ENCODE measurements at places on chromosomes 4 and X.

DNA sequence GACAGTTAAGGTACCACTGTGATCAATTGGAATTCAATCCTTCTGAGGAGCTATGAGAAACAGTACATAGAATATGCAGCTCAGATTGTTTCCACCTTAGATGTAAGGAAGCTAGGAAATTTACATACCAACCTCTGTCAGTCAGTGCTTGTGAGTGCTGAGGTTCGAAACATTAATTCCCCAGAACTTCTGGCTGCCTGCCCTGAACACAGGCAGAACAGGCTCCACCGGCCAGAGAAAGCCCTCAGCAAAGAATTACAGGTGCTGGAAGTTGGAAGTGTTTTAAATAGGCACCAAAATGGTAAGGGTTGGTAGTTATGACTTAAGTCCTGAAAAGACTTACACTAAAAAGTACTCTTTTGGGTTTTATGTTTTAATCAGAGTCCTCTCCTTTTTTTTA, 651.8 kb downstream of the C4orf33 start:
- no peaks in the 10 kb centered on the region for H3K27me3 ChIP-seq
- no peaks in the 10 kb centered on the region for H3K36me3 ChIP-seq
- no peak overlapping the region for H3K27ac ChIP-seq
- no peak for DNase-seq

GRCh38 chr4:58843455-58843854, 1733.3 kb upstream of the IGFBP7 start:
- no peaks in the 10 kb centered on the region for H3K4me1 ChIP-seq
- no peak for DNase-seq
- no peak overlapping the region for H3K27ac ChIP-seq
- H3K4me3 ChIP-seq, result no peak overlapping the region
- no peaks in the 10 kb centered on the region for H3K36me3 ChIP-seq

GRCh38 chrX:134990801-134991481, at the start of gene SMIM10:
TSS of gene SMIM10 (plus strand) at chrX:134990991. CDS start at chrX:134991096, 105 bp downstream.
- H3K36me3 ChIP-seq, result no peaks in the 10 kb centered on the region
- H3K27me3 ChIP-seq, result no peaks in the 10 kb centered on the region
- H3K4me3 ChIP-seq, result no peak within 1 kb of the TSS
- no peak within 1 kb of the TSS for H3K27ac ChIP-seq
- no peaks in the 10 kb centered on the region for H3K4me1 ChIP-seq

DNA sequence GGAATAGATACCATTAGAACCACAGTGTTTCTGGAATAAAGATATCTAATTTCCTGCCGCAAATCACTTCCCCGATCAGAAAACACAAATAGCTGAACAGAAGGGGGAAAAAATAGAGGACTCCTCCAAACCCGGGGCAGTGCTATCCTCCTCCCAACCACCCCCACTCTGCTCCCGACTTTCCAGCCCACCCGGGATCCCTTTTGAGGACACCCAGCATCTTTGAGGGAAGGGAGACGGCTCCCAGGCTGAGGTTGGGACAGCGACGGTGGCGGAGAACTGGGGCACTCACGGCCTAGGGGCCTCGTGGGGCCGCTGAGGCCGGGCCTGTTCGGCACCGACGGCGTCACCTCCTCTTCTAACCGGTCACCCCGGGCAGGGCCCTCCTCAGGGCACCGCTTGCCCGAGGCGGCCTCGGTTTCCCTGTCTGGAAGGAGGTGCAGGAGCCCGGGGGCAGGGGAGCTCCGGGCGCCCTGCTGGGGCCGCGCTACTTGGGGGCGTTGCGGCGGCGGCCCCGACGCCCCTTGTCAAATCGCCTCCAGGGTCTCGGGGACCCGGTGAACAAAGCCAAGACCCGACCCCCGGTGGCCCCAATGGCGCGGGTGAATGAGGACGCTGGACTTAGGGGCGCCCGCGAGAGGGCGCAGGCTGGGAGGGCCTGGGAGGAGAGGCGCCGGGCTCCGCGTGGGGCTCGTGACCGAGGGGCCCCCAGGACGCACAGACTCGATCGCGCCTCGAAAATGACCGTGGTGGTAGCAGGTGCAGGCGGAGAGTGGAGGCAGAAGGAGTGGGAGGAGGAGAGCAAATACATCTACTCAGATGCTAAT, 6.9 kb upstream of the ARX start:
- H3K4me1 ChIP-seq, result peaks cover 9% of the 10 kb centered on the region
- no peak for DNase-seq
- peak overlapping the region; percentile 23 for H3K4me3 ChIP-seq

- no peaks in the 10 kb centered on the region for H3K36me3 ChIP-seq
- DNase-seq, result no peak
- H3K4me3 ChIP-seq, result no peak overlapping the region
- H3K4me1 ChIP-seq, result no peaks in the 10 kb centered on the region
- no peak overlapping the region for H3K27ac ChIP-seq
- H3K27me3 ChIP-seq, result no peaks in the 10 kb centered on the region
Observed at GRCh38 chr4:94038195-94038594, 169.5 kb upstream of the SMARCAD1 start.

GRCh38 chrX:129115104-129115503, 408.2 kb downstream of the SMARCA1 start:
- H3K27me3 ChIP-seq, result no peaks in the 10 kb centered on the region
- no peak overlapping the region for H3K27ac ChIP-seq
- H3K4me1 ChIP-seq, result no peaks in the 10 kb centered on the region
- no peak for DNase-seq
- no peak overlapping the region for H3K4me3 ChIP-seq

DNA sequence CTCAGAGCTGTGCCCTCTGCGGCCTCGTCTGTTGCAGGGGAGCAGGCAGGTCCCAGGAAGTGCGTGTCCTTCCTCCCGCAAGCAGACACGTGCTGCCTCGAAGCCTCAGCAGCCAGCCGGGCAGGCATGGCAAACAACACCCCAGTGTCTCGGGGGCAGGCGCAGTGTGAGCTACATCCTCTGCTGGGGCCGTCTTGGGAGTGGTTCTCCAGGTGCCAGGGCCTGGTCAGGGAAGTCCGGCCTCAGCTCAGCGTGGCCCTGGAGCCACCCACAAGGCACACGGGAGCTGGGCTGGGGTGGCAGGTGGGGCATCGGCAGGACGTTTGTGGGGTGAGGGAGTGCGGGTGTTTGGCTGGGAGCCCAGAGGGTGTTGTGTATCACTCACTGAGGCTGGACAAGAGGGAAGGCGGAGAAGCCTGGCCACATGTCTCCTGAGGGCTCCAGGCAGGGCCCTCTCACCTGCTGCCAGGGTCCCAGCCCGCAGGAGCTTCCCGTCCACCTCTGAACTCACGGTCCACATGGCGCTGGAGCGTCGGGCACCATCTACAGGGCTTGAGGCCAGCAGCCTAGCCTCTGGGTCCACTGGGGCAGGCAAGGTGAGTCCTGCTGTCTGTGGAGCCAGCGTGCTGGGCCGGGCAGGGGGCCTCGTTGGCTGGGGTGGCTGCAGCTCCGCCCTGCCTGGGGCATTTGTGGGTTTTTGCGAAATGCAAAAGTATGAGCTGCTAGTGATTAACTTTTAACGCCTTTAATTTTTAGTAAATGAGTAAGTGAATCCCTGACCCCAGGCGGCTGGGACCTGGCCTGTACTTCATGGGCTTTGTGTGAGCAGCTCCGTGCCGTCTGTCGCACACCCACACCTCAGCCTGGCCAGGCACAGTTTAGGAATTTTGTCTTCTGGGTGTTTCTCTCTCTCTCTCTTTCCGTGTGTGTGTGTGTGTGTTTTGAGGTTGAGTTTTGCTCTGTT, 17.3 kb upstream of the UVSSA start:
- DNase-seq, result no peak
- H3K36me3 ChIP-seq, result peaks cover 35% of the 10 kb centered on the region
- H3K4me1 ChIP-seq, result no peaks in the 10 kb centered on the region
- no peaks in the 10 kb centered on the region for H3K27me3 ChIP-seq
- no peak overlapping the region for H3K4me3 ChIP-seq
- H3K27ac ChIP-seq, result no peak overlapping the region

- H3K27me3 ChIP-seq, result no peaks in the 10 kb centered on the region
- no peak overlapping the region for H3K27ac ChIP-seq
- no peaks in the 10 kb centered on the region for H3K4me1 ChIP-seq
- DNase-seq, result no peak
- no peaks in the 10 kb centered on the region for H3K36me3 ChIP-seq
Observed at GRCh38 chr4:132662456-132662855, 486.6 kb upstream of the PCDH10 start.

DNA sequence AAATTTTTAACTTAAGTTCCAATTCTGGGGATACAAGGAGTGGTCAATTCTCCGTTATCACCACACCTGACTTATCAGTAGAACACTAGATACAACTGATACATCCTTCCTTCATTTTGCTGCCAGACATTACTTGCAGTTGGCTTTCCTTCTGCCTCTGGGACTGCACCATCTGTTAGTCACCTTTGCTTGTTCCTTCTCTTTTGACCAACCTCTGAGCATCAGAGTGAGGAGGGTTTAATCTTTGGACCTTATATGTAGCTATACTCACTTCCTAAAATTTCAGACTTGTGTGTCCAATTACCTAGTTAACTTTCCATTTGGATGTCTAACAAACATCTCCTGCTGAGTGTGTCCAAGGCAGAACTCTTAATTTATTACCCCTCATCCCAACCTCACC, 330.7 kb downstream of the PTTG2 start:
- no peak for DNase-seq
- no peak overlapping the region for H3K4me3 ChIP-seq
- H3K27ac ChIP-seq, result no peak overlapping the region
- H3K27me3 ChIP-seq, result no peaks in the 10 kb centered on the region
- no peaks in the 10 kb centered on the region for H3K36me3 ChIP-seq

- no peaks in the 10 kb centered on the region for H3K36me3 ChIP-seq
- no peak overlapping the region for H3K4me3 ChIP-seq
- H3K4me1 ChIP-seq, result peaks cover 4% of the 10 kb centered on the region
- H3K27ac ChIP-seq, result no peak overlapping the region
Observed at GRCh38 chrX:109840585-109840984, 107.5 kb upstream of the ACSL4 start.

DNA sequence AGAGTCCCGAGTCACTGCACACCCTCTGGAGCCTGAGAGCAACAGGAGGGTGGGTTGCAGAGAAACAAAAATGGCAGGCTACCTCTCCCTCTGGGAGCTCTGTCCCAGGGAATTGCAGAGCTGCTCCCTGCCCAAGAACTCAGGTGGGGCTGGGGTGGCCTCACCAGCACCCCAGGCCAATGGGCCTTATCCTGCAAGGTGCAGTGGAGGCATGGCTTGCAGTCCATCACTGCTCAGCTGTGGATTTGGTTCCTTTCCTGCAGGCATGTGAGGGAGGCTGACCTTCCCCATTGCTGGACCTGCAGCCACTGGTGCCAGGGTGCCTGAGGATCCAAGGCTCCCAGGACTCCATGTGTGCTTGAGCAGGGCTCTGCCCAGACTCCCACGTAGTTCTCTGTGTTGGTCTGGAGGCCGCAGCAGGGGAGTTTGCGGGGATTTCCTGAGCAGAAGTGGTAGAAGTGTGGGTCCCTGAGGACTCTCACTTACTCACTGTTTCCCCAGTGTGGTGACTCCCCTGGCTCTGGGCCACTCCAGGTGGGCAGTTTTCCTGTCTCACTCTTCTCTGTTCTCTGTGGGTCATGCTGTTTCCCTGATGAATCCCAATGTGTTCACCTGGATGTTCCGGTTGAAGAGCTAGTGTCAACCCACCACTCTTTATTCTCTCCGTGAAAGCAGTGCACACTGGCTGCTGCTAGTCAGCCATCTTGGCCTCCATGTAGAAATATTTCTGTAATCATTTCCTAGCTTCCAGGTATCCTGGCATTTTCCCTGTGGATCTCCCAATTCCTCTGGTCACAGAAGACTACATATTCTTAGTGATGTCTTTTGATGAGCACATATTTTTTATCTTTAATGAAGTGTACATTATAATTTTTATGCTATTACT, 82.3 kb downstream of the ARHGAP24 start:
- H3K27me3 ChIP-seq, result no peaks in the 10 kb centered on the region
- H3K27ac ChIP-seq, result no peak overlapping the region
- H3K36me3 ChIP-seq, result no peaks in the 10 kb centered on the region
- no peak for DNase-seq
- H3K4me1 ChIP-seq, result no peaks in the 10 kb centered on the region

- H3K27me3 ChIP-seq, result no peaks in the 10 kb centered on the region
- H3K27ac ChIP-seq, result no peak overlapping the region
- H3K36me3 ChIP-seq, result no peaks in the 10 kb centered on the region
- no peaks in the 10 kb centered on the region for H3K4me1 ChIP-seq
- no peak for DNase-seq
Observed at GRCh38 chr4:88130544-88131305, 27.7 kb downstream of the ABCG2 start.

DNA sequence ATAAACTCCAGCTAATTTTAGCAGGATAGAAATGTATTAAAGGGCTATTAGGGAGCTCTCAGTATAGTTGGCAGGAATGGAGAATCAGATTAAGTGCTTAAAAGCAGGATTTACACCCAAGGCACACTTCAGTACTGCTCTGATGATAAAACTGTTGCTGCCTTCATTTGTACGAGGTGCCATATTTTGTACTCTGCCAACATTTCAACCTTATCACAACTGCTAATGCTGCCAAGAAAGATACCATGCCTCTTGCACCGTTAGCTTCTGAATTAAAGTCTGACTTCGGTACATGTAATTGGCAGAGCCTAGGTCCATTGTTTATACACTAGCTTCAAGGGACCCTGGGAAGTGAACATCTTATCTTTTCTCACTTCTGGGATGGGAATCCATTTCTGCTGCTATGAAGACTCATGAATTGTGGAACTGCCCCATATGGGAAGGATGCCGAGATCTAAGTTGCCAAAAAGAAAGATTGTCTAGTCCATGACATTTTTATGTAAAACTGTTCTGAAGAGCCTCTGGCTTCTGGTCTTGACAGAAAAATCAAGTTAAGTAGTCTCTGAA, 624.0 kb upstream of the IGFBP7 start:
- no peaks in the 10 kb centered on the region for H3K27me3 ChIP-seq
- no peaks in the 10 kb centered on the region for H3K4me1 ChIP-seq
- DNase-seq, result no peak
- no peak overlapping the region for H3K27ac ChIP-seq

GRCh38 chrX:124573468-124573867, 227.1 kb downstream of the SH2D1A start:
- no peak overlapping the region for H3K27ac ChIP-seq
- H3K4me3 ChIP-seq, result no peak overlapping the region
- DNase-seq, result no peak
- H3K27me3 ChIP-seq, result no peaks in the 10 kb centered on the region

- H3K4me3 ChIP-seq, result no peak overlapping the region
- H3K4me1 ChIP-seq, result no peaks in the 10 kb centered on the region
- no peaks in the 10 kb centered on the region for H3K36me3 ChIP-seq
- no peak for DNase-seq
- no peaks in the 10 kb centered on the region for H3K27me3 ChIP-seq
Observed at GRCh38 chr4:139501117-139501516, 47.2 kb downstream of the RAB33B start.
